ENCODE measurements at places on chromosomes 11 and 22.

GRCh38 chr11:130066338-130066737, 3.4 kb upstream of the APLP2 start:
- DNase-seq: no peak

DNA sequence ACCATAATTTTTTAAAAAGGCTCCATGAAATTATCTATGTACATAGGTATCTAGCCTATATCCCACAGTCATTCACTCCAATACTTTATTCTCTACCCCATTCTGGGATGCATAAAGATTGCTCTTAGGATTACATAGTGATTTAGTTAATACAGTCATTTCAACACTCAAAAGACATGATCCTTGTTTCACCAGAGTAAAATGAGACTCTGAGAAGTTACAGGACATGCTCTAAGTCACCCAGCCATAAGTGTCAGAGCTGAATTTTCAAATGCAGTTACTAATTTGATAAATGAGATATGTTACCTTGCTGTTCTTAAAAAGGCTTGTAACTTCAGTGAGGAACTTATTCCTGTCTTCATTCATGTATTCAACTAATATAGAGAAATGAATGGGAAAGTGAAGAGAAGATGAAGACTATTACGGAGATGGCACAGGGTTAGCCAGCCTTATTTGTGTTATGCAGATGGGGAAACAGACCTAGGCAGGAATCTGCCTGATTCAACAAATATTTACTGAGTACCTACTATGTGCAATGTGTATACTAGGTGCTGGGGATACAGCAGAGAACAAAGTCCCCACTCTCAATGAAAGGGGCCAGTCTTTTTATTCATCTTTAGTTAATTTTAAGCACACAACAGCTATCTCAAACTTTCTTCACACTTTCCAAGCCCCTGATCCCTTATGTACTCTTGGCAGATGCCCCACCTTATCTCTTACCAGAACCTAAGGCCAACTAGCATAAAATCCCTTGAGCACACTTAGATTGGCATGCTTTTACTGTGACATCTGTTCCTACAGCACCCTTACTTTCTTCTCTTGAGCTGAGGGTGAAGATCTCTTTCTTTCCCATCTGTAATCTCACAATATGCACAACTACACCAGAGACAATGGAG, 21.6 kb downstream of the MAPK1 start:
- DNase-seq: no peak

DNA sequence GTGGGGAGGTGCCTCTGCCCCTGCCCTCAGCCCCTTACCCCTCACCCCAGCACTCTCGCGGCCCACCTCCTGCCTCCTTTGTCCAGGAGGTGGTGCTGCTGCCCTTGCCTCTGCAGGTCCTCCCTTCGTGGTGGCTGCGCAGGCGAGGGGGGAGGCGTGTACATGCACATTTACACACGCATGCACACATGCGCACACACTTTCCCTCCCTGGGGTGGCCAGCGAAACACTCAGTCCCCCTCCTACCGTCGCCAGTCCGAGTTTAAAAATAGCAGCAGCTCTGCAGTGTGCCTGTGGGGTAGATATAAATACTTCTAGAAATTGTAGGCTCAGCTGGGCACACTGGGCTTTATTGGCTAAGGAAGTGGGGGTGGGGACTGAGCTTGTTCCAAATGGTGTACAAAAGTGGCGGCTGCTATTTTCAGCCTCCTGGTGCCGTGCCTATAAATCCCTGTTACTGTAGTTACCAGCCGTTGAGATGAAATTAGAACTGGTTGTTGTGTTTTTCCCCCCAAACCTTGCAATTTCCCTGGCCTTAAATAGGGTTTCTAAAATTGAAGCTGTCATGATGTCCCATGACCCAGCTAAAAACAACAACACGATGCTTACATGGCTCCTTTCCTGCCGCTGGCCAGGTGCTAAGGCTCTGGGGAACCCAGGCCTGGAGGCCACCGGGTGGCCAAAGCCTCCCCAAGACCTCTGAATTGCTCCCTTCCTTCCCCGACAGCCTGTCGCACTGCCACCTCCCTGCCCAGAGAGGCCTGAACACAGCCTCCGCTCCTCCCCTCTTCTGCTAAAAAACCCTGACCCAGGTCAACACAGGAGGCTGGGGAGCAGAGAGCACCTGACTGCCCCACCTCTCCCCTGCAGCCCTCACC, 12.4 kb downstream of the PICK1 start:
- DNase-seq: no peak

- no peak for DNase-seq
Observed at GRCh38 chr11:111737444-111738210, 28.6 kb downstream of the PPP2R1B start.
